ENCODE measurements at places on chromosomes 16 and 17.

GRCh38 chr17:45734598-45734997 is 49.5 kb upstream of the CRHR1 start:
- DNase-seq, result no peak

GRCh38 chr16:13077816-13078215 is 176.4 kb downstream of the SHISA9 start:
- DNase-seq, result no peak

- no peak for DNase-seq
Measured at GRCh38 chr17:58970609-58971450, 135.8 kb downstream of the TRIM37 start.

DNA sequence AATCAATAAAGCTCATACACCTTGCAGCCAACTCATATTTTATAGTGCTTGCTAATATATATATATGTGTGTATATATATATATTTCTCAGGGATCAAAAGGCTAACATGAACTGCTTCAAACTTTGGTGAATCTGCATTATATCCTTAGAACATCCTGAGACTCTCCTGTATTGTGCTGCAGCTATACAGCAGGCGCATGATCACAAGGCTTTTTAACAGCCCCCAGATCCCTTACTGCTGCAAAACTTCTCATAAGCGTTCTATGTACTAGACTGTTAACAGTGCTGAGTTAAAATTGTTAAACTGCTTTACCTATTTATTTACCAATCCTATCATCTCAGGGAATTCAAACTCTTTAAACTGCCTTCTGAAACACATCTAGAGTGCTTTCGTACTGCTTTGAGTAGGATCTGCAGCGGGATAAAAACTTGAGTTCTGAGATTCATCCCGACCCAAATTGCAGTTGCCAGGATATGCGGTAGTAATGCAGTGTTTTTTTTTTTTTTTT is 1.3 kb downstream of the GPATCH8 start:
- DNase-seq, result no peak

DNA sequence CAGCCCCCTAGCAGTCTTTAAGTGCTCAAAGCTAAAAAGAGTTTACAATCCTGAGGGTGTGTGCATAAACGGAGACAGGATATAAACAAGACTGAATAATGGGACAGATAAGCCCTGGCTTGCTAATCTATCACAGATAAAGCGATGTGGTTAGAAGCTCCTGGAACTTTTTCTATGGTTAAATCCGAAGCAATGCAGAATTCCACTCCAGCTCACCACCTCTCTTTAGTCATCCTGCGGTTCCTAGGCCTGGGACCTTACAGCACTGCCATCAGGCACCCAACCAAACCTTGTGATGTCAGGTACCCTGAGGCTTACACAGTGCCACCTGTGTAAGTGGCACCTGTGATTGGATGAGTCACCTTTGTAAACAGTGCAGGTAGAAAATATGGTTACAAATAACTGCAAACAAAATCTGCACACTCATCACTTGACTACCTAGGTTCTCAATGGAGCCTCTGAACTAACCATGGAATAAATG is 31.5 kb upstream of the B4GALNT2 start:
- DNase-seq, result no peak

GRCh38 chr16:7315813-7316212 is 16.8 kb upstream of the RBFOX1 start:
- no peak for DNase-seq

- DNase-seq, result no peak
Measured at GRCh38 chr17:8332688-8333087, 7.0 kb upstream of the ODF4 start.

DNA sequence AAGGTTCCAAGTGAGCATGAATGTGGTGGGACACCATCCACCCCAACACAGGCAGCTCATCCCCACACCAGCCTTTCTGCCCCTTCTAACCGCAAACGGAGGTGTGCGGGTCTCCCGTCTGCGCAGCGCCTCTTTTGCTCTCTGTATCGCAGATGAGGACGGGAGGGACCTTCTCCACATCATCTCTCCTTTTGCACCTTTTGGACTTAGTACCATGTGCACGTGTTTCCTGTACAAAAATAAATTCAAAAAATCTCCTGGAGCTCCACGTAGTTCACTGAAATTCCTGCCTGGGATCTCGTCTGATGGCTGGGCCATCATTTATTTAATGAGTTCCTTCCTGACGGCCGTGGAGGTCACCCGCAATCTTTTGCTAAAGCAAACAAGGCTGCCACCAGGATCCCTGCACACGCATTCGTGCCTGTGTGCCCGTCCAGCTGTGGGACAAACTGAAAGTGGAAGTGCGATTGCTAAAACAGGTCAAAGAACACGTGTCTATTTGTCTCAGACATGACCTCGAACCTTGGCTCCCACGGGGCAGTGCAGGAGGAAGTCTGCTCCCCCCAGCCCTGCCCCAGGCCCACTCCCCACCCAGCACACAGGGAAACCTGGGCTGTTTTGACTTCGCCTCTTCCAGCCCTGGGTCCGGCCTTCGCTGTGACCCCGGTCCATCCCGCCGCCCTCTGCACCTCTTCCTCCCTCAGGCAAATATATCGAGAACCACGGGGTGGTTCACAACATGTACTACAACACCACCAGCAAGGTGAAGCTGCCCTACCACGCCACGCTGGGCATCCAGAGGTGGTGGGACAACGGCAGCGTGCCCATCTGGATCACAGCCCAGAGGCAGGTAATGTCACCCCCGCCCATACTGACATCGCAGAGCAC is 2.3 kb downstream of the ENPP7 start:
- DNase-seq, result no peak

DNA sequence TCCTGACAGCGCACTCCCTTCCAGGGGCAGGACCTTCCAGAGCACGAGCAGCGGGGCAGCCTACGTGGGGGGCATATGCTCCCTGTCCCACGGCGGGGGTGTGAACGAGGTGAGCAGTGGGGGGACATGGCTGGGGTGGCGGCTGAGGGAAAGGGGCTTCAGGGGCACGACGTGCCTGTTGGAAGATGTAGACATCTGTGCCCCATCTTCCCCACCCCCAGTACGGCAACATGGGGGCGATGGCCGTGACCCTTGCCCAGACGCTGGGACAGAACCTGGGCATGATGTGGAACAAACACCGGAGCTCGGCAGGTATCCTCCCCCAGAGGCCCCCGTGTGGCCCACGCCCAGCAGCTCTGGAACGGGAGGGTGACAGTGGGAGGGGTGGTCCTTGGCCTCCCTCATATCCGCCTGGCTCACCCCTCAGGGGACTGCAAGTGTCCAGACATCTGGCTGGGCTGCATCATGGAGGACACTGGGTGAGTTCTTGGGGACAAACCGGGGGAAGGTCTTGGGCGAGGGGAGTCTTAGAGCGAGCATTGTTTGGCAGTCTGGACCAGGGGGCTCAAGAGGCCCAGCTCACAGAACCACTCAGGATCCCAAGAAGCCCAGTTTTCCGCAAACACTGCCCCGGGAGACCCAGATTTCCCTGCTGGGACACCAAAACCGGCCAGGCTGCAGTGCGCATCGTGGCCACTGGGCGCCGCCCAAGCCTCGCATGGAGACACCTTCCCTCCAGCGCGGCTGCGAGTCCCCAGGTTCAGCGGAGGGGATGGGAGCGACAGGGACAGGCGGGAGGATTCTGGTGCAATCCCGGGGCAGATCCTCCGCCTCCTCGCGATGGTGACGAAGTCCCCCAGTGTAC is 15.7 kb downstream of the ADAM11 start:
- peak; percentile 76 for DNase-seq

GRCh38 chr16:49337814-49338350 is 35.7 kb upstream of the C16orf78 start:
- no peak for DNase-seq

DNA sequence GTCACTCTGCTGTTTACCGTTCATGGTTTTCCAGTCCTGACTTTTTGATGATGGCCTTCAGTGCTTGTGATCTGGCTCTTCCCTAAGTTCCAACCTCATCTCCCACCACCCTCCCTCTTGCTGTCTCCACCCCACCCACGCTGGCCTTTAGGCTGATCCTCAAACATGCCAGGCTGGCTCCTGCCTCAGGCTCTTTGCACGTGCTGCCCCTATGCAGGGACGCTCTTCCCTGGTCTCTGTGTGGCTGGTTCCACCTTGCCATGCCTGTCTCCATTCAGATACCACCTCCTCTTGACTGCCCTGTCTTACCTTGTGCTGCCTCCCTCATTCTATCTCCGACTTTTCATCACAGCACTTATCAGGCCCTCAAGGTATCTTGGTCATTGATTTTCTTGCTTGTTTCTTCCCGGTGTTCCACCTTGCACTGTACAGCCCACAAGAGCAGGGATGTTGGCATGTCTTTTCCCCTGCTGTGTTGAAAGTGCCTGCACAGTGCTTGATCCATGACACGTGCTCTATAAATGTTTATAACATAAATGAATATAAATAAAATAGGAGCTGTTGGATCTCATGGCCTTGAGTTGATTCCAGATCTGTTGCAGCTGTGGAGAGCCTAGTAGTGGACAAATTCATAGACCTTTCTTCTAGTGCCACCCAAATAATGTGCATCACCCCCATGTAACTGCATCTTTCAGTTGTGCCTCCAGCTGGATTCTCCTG is 229.0 kb downstream of the SNX29 start:
- no peak for DNase-seq

GRCh38 chr17:15264542-15264941 is 584 bp downstream of the PMP22 start:
- no peak for DNase-seq

DNA sequence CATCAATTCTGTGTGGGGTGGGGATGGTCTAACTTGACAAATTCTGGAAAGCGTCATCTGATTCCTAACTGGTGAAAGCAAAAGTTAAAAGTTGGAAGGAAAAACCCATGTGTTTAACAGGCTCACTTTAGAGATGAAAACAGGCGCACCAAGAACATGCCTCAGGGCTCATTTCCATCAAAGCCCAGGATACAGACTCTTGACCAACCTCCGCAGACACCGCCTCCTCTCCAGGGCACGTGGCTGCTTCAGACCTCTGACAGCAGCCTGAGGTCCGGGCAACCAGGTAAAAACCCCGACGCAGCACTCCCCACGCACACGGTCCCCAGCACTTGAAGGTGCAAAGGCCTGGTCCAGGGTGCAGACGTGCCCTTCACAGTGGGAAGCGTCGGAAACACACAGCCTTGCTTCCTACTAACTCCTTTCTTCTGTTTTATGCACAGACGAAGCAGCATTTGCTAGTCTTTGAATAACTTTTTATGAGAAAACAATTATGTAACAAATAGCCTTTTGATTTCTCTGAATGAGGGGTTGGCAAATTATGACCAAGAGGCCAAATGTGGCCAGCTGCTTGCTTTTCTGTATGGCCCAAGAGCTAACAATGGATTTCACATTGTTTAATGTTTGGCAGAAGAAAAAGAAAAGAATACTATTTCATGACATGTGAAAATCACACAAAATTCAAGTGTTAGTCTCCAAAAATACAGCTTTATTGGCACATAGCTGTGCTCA is 44.2 kb upstream of the TRAP1 start:
- no peak for DNase-seq

- peak; percentile 3 for DNase-seq
Measured at GRCh38 chr17:16652847-16653366, 743 bp downstream of the ZNF624 start.

GRCh38 chr17:46200197-46200596 is 7.0 kb upstream of the KANSL1 start:
- no peak for DNase-seq

- DNase-seq, result no peak
Measured at GRCh38 chr17:44187131-44187899, 543 bp downstream of the TMUB2 start.

DNA sequence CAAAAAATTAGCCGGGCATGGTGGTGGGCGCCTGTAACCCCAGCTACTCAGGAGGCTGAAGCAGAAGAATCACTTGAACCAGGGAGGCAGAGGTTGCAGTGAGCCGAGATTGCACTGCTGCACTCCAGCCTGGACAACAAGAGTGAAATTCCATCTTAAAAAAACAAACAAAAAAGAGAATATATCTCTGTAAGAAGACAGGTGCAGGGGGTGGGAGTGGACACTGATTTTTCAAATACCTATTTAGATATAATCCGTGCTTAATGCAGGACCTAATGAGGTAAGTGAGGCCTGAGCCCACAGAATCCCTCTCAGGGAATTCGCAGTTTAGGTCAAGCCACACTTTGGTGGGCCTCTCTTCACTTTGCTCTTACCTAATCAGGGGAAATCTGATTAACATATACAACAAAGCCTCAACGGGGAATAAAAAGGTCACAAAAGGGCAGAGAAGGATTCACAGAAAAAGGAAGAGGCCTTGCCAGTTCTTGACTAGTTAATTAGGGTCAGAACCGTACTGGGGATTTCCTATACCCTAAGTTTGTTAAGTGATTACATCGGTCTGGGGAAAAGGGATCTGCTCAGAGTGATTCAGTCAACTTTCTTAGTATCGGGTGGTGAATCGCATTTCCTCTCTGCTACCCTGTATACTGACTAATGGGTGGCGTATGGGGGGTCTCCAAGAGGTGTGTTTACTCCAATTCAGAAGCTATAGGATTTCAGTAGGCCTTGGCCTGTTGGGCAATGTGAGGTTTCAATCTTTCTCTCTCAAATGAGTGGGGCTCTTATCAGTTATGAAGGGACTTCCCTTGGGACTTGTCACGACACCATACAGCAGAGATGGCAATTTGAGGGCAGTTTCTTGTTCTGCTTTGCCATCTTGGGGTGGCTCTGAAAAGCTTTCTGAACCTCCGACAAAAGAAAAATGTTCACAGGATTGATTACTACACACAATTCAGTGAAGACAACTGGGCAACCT is 1.9 kb upstream of the NFAT5 start:
- no peak for DNase-seq

DNA sequence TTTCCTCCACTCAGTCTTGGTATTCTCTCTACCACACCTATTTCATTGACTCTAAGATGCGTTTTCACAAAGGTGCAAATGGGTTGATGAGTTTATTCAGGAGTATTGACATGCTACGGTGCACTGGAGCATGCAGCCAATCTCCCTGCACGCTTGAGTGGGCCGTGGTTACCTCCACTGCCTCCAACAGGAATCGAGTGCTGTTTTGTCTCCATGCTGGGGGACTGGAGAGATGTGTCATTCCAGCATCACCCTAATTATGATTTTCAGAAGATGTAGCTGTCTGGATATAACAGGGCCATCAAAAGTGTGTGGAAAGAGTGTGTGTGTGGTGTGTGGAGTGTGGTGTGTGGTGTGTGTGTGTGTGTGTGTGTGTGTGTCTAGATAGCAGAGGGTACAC is 351.6 kb upstream of the ZFHX3 start:
- no peak for DNase-seq

DNA sequence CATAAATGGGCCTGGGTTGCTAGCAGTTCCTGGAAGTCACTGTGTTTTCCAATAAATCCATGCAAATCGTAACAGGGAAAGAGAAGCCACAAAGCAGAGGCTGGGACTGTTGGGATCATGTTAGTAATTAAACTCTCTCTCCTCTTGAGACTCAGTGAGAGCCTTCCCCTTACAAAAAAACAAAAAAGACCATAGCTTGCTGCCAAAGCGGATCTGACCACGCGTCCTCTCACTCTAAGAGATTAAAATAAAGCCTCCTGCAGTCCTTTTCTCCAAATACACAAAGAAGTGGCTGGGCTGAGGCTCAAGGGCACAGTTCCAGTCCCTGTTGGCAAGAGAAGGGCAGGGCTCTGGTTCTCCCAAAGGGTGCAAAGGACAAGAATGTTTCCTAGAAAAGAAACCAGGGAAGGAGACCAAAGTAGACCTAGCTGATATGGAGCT is 38.5 kb downstream of the PIGL start:
- no peak for DNase-seq

- no peak for DNase-seq
Measured at GRCh38 chr17:54971147-54971546, 2.6 kb downstream of the STXBP4 start.

Measured in right renal pelvis (tissue), 4 donors.